ENCODE measurements at places on chromosomes 1 and 21.

- DNase-seq, result no peak
Observed at GRCh38 chr1:87450136-87450535, 121.5 kb downstream of the LMO4 start.

DNA sequence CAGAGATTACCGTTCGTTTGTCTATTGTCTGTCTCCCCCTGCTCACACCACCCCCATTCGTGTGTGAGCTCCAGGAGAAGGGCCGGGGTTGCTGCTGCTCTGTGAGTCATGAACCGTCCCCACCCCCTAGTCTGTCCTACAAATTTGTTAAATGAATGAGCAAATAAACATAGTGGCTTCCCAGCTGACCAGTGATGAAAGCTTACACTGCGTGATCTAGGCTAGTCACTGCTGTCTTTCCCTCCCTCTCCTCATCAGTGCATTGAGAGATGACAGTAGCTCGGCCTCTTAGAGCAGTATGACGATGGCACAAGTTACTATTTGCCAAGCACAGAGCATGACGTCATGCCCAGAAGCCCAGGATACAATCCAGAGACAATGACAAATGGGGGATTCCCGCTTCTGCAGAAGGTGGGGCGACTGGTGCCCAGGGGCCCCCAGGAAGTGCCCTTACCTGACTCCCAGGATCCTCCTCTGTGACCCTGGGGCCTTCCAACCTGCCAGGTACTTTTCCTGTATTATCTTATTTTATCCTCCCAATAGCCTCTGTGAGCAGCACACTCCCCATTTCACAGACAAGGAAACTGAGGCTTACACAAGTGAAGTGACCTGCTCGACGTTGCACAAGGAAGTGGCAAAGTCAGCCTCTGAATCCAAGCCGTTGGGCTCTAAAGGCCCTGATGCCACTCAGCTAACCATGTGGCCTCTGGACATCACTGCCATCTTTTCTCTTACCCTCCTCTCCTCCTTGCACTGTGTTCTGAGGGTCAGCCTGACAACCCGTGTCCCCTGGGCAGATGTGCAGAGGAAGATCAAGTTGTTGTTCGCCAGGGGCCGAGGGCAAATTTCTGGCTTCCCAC lies 8.6 kb upstream of the EPHA2 start:
- no peak for DNase-seq

DNA sequence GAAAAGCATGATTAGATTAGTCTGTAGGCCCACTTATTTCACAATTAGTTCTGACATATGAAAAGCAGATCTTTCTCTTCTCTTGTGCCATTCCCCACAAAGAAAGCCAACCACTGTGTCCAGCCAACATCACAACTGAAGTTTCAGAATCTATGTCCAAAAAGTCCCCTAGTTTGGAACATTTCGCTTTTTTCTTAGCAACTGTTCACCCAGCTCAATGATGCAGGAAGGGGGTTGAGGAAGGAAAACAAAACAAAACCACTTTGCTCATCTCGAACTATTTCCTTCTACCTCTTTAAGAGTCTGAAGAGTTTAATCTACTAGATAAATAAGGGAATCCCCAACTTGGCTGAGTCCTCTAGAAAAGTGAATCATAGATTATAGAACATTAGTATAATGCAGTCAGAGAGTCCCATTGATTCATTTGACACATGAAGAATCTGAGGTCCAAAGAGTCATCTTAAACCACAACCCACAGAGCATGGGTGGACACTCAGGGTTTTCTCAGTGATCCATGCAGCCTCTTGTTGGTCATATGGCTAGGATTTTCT lies 159.3 kb upstream of the SGIP1 start:
- no peak for DNase-seq

- no peak for DNase-seq
Observed at GRCh38 chr1:31013187-31013864, 52.2 kb downstream of the PUM1 start.

GRCh38 chr21:29486306-29486807 lies 187.6 kb downstream of the BACH1 start:
- DNase-seq, result no peak

DNA sequence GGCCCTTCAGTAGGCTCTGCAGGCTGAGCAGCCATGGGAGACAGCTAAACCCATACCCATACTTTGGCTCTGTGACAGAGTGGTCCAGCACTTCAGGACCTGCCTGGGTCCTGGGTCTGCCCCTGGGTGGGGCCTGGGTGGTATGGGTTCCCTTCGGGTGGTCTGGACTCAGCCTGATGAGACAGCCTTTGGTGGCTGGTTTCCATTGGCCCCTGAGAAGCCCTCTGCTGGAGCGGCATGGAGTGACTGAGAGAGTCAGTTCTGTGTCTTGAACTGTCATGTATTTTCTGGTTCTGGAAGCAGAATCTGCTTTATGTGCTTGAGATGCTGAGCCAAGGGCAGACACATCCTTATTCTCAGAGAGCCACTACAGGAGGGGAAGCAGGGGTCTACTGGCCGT lies 31.3 kb upstream of the KCNA2 start:
- DNase-seq, result no peak

GRCh38 chr1:1247341-1247913 lies 905 bp upstream of the C1QTNF12 start:
- no peak for DNase-seq

DNA sequence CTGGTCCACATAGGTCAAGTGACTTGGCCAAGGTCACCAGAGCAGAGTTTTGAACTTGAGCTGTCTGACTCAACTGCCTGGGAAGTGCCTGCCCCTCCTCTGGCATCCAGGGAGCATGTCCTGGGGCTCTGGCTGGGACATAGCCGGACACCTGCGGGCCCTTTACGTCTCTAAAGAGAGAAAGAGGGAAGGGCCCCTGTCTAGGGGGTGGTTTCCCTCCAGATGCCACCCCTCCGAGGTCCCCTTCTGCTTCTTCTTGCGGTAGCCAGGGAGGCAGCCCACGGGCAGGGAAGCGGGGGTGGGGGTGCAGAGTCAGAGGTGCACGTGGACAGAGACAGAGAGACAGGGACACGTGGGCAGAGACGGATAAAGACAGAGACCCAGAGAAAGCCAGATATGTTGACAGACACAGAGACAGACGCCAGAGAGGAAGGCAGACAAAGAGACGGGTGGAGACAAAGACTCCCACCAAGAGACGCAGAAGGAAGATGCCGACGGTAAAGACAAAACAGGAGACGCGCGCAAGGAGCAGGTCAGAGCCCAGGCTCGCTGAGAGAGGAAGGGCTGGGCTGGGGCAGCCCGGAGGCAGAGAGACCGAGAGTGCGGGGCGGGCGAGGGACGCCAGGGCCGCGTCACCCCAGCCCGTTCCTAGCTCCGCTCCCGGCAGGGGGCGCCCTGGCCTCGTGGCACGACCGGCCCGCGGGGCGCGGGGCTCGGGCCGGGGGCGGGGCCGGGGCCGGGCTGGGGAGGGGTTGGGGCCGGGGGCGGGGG lies 458 bp upstream of the ALPL start:
- no peak for DNase-seq

DNA sequence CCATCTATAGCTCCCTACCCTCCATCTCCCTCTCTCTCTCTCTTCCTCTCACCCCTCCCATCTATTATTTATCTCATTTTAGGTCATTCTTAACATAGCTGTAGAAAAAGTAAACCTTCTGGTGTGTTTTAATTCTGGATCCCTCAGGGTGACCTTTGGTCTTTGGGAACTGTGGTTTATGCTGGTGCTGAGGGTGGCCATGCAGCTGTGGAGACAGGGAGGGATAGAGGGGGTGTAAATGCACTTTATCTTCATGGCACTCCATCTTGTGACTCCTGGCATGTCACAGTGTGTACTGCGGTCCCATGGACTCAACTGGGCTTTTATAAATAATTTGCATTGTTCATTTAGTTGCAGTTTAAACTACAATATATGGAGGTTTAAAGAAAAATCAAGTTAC lies 50.2 kb upstream of the RUNX1 start:
- no peak for DNase-seq

DNA sequence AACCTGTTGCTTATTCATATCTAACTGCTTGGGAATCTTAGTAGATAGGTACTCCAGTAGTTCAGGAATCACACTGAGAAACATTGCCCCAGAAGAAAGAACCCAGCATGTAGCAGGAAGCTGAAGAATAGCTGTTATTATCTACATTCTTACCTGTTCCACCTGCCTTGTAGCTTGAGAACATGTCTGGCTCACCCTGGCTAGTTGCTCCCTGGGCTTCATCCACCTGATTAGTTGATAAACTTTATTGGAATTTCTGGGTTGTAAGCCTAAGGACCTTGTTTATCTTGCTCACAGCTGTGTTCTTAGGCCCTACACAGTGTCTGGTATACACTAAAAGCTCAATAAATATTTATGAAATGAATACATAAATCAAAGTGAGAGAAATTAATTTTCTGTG lies 106.3 kb upstream of the DMRTA2 start:
- DNase-seq, result no peak

GRCh38 chr1:117681901-117682250 lies 76.0 kb downstream of the TENT5C start:
- no peak for DNase-seq

- DNase-seq, result no peak
Observed at GRCh38 chr1:54247863-54248515, 48.0 kb downstream of the MRPL37 start.

DNA sequence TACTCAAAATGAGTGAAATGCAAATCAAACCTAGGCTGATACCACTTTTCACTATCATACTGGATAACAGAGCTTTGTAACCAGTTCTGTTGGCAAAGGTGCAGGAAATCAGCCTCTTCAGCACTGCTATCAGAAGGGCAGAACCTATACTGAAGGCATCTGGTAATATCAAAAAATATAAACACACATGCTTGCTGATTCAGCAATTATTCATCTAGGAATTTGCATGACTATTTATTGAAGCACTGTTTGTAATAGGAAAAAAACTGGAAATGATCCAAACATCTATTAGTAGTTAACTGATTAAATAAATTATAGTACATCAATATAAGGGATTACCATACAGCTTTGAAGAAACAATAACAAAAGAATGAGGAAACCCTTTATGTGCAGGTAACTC lies 21.4 kb downstream of the ARHGAP29 start:
- no peak for DNase-seq

DNA sequence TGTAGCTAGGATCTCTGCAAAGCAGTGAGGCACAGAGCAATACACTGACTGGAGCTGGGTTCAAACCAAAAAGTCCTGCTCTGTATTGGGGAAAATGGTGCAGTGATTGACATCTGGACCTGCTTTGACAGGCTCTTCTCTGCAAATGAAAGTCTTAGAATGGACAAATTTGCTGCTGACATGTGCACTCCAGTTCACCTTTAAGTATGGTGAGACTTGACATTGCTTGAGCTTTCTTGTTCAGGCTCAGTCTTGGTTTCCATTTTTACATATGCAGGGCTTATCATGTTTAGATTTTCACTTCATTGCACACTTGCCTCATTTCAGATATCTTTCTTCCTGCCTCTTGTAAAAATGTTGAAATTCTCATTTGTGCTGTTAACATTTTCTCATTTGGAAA lies 1655.0 kb downstream of the MRPL39 start:
- DNase-seq, result no peak

DNA sequence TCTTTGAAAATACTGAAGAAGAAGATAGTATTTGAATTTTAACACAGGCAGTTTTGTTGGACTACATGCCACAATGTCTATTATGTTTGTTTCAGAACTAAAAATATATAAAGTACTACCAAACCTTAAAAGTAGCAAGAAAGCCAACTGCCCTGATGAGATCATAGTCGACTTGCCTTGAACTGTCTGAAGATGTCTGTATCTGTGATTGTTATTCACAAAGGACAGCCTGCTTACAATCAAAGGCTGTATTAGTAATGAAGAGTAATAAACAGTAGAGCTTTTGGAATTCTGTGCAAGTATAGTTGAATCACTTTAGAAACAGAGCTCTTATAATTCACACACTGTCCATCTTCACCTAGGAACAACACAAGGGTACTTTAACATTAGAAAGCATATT lies 228.3 kb downstream of the NCAM2 start:
- DNase-seq, result no peak

GRCh38 chr1:234621657-234622335 lies 11.8 kb upstream of the IRF2BP2 start:
- DNase-seq, result no peak

DNA sequence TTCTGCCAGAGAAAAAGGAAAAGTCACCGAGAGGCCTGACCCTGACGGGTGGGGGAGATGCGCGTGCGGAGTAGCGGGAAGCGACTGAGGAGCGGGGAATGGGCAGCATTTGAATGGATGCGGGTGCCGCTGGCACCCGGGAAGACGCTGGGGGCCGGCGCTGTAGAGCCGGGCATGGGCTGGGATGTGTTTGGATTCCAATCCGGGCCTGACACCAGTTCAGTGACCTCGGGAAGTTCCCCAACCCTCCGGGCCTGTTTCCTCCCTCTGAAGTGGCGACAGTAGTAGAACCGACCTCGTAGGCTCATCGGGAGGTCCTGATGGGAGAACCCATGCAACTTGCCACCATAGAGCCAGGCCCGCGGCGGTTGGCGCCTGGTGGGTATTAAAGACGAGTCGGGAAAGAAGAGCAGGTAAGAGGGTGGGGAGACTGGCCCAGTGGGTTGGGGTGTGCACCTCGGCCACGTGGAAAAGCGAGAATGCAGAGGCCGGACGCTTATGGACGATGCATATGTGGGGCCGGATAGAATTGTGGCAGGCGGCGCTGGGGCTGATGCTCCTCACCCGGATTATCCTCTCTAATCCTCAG lies 642 bp upstream of the SLC16A1 start:
- DNase-seq, result peak; percentile 89

GRCh38 chr1:77686796-77687518 lies 4.5 kb upstream of the ZZZ3 start:
- no peak for DNase-seq

DNA sequence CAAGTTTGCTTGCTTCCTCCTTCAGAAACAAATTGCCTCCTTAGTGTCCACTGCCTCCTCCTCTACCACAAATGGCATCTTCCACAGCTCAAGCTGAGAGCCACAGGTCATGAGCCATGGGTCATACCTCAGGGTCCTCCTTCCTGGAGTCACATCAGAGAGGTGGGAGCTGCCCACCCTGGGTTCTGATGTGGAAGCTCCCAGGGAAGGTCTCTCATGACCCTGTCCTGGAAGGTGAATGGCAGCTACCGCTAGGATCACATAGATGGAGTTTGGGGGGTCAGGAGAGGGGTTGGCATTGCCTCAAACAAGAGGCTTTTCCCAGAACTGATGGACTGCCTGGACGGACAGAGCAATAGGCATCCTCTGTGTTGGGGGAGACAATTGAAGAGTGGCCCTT lies 321.4 kb downstream of the MATN1 start:
- no peak for DNase-seq

DNA sequence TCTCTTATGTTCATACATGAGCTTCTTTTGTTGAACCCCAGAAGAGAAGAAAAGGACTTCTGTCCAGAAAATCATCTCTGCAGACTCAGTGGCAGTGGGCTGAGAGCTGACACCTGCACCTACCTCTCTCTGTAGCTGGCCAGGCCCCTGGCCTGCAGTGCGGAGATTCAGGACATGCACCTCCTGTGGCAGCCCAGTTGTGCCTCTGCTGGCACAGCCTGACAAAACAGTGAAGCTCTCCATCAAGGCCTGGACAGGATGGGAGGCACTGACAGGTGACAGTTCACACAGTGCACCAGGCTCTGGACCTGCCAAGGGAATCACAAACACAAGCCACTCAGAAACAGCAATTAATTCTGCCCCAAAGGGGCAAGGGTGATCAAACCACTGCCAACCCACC lies 88.8 kb downstream of the TGFBR3 start:
- no peak for DNase-seq

- DNase-seq, result no peak
Observed at GRCh38 chr1:77831976-77832711, 52.7 kb downstream of the MIGA1 start.
